ENCODE measurements at places on chromosomes 4 and X.

DNA sequence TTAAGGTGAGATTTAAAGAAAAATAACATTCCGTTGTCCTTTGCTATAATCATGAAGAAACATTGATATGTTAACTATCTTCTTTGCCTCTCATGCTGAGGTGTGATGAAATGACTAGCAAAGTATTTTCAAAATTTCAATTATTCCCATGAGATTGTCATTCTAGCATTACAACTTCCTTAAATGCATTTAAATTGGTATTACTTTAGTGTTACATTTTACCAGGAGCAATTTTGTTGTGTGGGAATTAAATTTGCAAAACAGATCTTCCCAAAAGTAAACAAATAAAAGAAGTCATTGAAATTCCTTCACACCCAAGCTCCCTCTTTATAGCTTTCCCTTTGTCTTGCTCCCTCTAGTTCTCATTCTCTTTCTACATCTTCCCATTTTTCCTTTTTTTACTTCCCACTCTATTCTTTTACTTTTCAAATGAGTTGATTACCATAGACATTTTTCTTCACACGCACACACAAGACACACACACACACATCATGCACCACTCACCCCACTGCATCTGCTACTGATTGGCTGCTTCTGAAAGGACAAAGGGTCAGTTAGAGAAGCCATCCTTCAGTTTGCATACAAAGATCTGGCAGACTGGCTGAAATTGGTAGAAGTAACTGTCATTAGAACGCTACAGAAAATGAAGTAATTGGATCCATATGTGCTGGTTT lies 10.0 kb upstream of the APELA start:
- DNase-seq = no peak

- no peak for DNase-seq
These were observed 80.8 kb downstream of the RASL11B start for GRCh38 chr4:52942936-52943335.

DNA sequence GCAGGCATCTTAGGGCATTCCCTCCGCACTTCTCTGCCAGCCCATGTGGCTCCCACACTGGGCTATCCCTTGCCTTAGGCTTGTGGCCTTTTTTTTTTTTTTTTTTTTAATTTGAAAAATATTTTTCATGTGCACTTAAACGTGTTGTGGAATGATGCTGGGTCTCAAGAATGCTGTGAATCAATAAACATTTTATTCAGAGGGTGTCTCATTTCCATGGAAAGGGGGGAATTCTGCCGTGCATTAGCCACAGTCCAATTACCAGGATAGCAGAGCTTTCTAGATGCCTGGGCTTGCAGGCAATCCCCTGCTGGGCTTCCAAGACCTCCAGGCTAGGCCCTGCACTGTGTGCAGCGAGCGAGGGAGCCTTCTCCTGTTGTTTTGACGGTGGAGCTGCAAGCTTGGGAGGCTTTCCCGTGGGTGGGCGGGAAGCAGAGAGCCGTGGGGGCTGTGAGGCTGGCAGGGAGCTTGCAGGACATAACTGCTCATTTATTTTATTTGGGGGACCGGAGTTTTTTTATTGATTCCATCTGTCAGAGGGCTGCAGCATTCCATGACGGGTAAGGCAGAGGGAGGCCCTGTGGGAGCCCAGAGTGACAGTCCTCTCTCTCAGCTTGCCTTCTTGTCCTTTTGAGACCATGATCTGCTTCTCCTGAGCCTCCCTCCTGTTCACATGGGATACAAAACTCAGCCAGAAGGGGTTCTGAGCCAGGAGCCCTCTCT lies 2.6 kb upstream of the CPZ start:
- no peak for DNase-seq

GRCh38 chr4:156954587-156954986 lies 17.0 kb downstream of the PDGFC start:
- no peak for DNase-seq

DNA sequence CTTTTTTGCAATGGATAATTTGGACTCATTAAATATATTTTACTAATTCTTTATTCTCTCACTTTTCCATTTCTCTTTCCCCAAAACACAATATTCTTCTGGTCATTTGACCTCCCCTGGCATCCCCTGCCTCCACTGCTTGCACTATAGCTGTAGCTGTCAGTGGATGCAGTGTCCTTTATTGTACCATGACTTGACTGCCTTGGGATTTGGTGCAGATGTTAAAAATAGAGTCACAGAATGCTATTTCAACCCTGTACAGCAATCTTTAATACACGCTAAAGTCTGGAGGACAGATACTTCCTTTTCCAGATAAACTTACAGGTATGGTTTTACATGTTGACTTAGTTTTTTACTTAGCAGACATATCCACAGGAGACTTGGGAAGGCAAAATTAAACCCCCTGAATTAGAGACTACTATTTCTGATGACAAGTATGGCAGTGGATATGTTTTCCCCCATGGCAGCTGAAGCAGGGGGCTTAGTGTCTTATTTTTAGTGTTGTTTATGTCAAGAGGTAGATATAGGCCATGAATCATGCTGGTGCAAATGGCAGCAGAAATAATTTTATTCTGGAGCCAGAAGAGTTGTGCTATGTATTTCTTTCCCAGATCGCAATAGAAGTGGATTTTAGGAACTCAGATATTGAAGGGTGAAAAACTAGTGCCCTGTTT lies 461.4 kb downstream of the NAF1 start:
- DNase-seq = no peak

GRCh38 chrX:58044130-58044529 lies 133.9 kb upstream of the ZXDA start:
- no peak for DNase-seq
